ENCODE measurements at places on chromosomes 2 and 18. TPM values are rescaled to one million over a fixed set of nuclear protein-coding genes. Genes with fewer than 3 reads are reported as not detected.

Gene ITGA6
- total RNA-seq: 43.9 TPM

Gene UCN
- not detected for total RNA-seq

Gene SNX17
- 130 TPM for total RNA-seq

Gene QPCT
- 2.2 TPM for total RNA-seq

Gene L3MBTL4
- under 0.01 TPM for total RNA-seq

- peak; percentile 73 for DNase-seq
Observed at GRCh38 chr18:36780748-36781147, 48.1 kb downstream of the TPGS2 start.

GRCh38 chr2:85541262-85541661 is 2.3 kb downstream of the MAT2A start:
- no peak for DNase-seq

DNA sequence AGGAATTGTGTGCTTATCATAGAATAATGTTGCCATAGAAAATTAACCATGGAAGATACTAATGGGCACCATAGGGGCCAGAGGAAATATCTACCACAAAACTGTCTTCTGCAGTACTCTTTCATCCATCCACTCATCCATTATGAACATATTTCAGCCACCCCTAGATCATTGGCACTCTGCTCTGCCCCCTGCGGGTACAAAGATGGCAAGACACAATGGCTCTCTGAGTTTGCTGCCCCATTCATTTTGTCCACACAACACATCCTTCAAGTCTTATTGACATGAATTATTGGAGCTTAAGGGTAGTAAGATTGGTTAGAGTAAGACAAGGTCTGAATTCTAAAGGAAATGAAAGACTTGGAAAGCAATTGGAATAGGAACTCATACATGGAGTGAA is 1224.7 kb upstream of the CELF4 start:
- DNase-seq: no peak

DNA sequence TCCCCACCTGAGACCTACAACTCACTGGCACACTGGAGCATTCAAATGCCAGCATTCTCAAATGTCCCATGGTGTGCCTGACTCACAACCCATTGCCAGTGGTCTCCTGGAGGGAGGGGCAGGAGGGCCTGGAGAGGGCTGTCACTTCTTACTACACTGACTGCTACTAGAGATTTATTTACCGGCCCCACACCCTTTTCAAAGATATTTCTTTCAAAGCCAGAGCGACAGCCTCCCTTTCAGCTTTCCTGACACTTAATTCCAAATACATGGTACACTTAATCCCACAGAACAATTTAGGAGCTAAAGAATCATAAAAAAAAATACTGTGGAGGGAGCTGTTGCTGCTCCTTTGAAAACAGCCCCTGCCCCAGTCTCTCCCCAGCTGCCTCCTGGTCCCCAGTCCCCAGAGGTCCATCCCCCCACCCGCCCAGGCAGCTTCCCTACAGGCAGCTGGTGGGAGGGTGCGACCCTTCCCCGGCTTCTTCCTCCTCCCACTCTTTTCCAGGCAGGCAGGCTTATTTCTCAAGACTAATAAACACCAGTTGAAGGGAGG is 129.1 kb upstream of the SMAD2 start:
- no peak for DNase-seq
